ENCODE measurements at places on chromosomes 13 and 19. TPM values are rescaled to one million over a fixed set of nuclear protein-coding genes. Genes with fewer than 3 reads are reported as not detected.

The CPB2 gene
- total RNA-seq: not detected

The PSG6 gene
- not detected for total RNA-seq

The LILRA1 gene
- not detected for total RNA-seq

The PTGER1 gene
- total RNA-seq: not detected

The OR7C1 gene
- total RNA-seq: not detected

The MAP4K1 gene
- under 0.01 TPM for total RNA-seq

The ZNF582 gene
- 4.2 TPM for total RNA-seq

The MTUS2 gene
- 4.2 TPM for total RNA-seq

The SRRM5 gene
- not detected for total RNA-seq

The CEACAM16 gene
- 1.0 TPM for total RNA-seq

The NOVA2 gene
- 0.52 TPM for total RNA-seq

The PIP5K1C gene
- total RNA-seq: 6.3 TPM
